ENCODE measurements at places on chromosomes 5 and 9.

DNA sequence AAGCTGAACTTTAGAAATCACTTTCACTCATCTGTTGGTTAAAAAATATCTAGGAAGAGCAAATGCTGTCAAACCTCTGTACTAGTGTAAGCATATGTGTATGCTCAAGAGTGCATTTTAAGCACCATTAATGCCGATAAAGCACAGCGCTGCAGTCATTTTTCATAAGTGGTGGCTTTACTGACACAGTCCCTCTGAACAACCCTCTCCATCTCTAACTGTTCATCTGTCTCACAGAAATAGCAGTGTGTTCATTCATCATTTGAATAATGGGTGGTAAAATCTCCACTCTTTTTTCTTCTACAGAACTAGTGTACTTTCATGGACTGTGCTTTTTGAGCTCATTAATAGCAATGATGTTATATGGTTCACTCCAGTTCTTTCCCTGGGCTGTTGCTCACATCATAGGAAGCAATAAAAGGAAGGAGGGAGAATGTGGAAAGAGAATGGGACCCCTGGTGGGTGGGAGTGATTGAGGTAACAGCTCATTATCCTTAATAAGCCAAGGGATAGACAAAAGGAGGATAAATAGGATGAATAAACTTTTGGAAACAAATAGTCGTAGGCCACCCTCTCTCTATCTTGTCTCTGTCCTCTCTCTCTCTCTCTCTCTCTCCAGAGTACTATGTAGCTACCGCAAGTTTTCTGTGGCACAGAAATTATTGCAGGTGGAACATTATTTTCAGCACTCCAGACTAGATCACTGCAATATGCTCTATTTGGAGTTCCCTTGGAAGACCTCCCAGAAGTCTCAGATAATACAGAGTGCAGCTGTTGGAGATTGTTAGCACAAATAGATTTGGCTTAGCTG is 117.9 kb upstream of the PRDM9 start:
- DNase-seq, result no peak

DNA sequence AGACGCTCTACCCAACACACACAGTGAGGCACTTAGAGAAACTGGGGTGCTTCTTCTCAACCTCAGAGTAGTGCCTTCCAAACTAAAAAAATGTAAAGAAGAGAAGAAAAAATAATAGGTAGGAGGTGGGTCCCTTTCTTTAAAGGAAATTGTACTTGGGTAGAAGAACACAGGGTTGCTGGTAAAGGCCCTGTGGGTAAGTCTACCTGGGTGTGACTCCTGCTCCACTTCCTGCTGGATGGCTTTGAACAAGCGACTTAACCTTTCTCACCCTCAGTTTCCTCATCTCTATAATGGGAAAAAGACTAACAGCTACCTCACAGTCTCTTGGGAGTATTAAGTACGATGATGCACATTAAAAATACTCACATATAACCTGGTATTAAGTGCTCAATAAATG is 32.1 kb upstream of the GLRA1 start:
- no peak for DNase-seq

- DNase-seq, result no peak
Measured at GRCh38 chr5:132378580-132378979, 9.1 kb downstream of the SLC22A5 start.

- DNase-seq, result no peak
Measured at GRCh38 chr9:133121915-133122550, 993 bp upstream of the RALGDS start.

- no peak for DNase-seq
Measured at GRCh38 chr9:27714388-27714787, 141.1 kb upstream of the C9orf72 start.

DNA sequence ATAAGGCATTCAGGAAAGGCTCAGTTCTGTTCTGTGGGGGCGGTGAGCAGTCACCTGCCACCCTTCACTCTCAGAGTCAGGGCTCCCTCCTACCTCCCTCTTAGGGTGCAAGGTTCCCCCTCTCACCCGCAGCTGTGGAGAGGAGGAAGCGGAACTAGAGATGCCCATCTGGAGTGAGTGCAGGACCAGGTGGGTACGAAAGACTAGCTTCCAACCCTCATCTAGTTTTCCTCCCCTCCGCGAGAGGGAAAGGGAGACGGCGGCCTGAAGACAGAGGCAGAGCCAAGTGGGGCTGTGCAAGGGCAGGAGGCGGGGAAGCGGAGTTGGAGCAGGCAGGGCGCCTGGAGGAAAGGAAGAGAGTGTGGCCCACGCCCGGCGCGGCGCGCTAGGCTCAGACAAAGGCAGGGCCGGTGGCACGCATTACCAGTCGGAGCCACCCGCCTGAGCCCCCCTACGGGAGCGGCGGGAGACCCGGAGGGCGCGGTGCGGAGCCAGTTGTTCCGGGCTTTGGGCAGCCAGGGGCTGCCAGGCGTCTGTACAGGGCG is 7.3 kb downstream of the PRR7 start:
- DNase-seq, result no peak

- peak; percentile 76 for DNase-seq
Measured at GRCh38 chr5:107968998-107969397, 298.3 kb upstream of the EFNA5 start.

DNA sequence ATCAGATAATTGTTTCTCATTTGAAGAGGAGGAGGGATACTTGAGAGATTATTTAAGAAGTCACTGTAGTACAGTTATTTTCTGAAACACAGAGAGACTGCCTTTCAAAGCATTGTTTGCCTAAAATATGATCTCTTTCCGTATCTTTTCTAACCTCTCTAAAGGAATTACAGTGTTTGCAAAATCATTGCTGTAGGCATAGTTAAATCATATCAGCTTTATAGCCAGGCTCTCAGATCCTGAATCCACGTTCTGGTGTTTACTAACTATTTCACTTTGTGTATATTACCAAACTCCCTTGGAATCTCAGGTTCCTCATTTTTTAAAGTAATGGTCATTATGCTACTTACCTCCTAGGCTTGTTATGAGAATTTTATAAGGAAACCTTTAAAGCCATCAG is 1151.6 kb upstream of the CDH9 start:
- DNase-seq, result no peak

DNA sequence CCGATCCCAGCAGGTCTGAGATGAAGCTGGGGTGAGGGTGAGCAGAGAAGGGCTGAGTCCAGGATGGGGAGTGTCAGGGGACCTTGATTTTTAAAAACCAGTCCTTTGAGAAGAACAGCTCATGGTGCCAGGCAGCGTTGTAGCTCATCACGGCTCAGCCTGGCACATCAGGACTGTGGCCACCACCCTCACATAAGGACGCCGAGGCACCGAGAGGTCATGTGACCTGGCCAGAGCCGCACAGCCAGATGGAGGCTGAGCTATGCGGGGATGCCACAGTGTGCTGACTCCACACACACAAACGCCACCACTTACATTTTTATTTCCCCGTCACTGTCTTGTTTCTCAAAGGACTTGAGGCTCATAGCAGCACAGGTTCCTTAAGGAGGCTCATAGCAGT is 32.9 kb upstream of the CEP72 start:
- no peak for DNase-seq

- peak; percentile 67 for DNase-seq
Measured at GRCh38 chr5:59130431-59130830, 547.6 kb downstream of the RAB3C start.

GRCh38 chr5:103451261-103451660 is 111.3 kb downstream of the NUDT12 start:
- DNase-seq, result no peak

GRCh38 chr5:133387621-133388020 is 224.7 kb downstream of the FSTL4 start:
- DNase-seq, result no peak

DNA sequence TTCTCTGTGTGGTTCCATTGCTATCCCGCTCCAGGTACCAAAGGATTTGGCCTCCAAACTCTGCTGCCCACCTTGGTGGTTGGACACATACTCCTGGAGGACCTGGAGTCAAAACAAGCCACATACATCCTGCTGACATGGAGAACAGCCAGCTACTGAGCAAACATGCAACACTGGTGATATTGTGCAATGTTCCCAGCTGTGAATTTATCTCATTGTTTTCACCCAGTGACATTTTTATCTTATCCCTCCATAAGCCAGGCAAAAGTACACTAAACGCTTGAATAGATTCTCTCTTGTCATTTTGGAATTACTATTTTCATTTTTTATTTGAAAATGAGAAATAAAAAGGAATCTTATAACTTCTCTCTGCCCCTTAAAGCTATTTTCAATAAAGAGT is 11.1 kb upstream of the CTSL start:
- peak; percentile 92 for DNase-seq

DNA sequence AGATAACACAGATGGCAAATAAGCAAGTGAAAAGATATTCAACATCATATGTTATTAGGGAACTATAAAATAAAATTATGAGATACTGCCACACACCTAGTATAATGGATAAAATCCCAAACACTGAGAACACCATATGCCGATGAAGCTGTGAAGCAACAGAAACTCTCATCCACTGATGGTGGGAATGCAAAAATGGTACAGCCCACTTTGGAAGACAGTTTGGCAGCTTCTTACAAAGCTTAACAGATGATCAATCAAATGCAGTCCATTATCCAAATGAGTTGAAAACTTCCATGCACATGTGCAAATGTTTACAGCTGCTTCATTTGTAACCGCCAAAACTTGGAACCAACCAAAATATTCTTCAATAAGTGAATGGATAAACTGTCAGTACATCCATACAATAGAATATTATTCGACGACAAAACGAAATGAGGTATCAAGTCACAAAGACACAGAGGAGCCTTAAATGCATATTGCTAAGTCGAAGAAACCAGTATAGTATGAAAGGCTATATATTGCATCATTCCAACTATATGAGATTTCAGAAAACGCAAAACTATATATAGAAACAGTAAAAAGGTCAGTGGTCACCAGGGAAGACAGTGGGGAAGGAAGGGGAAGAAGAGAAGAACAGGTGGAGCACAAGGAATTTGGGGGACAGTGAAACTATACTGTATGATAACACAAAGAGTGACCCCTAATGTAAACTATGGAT is 14.9 kb downstream of the PFDN1 start:
- no peak for DNase-seq

- DNase-seq, result peak; percentile 52
Measured at GRCh38 chr9:114250235-114250568, 72.7 kb upstream of the ORM1 start.

DNA sequence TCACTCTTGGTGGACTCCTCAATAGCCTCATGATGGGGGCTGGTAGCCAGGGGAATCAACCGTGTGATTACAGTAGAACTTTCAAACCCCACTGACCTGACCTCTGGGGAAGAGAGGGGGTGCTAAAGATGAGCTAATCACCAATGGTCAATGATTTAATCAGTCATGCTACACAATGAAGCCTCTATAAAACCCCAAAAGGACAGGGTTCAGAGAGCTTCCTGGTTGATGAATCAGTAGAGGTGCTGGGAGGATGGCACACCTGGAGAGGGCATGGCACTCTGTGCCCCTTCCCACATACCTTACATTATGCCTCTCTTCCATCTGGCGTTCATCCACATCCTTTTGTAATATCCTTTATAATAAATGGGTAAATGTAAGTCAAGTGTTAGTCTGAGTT is 8.9 kb upstream of the SH3TC2 start:
- DNase-seq, result no peak

- no peak for DNase-seq
Measured at GRCh38 chr5:6197427-6197826, 180.9 kb downstream of the MED10 start.

DNA sequence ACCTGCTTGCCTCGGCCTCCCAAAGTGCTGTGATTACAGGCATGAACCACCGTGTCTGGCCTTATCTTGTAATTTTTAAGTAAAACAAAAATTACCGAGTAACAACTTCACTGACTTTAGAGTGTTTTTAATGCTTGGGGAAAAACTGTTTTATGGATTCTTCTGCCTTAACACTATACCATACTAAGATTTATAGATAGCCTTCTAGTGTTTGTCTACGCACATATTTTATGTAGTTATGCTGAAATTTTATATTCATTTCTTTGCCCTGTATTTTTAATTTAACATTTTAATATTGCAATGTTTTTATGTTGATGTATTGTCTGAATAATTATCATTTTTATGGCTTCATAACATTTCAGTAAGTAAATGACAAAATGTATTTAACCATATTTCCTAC is 96.4 kb upstream of the FTMT start:
- no peak for DNase-seq

DNA sequence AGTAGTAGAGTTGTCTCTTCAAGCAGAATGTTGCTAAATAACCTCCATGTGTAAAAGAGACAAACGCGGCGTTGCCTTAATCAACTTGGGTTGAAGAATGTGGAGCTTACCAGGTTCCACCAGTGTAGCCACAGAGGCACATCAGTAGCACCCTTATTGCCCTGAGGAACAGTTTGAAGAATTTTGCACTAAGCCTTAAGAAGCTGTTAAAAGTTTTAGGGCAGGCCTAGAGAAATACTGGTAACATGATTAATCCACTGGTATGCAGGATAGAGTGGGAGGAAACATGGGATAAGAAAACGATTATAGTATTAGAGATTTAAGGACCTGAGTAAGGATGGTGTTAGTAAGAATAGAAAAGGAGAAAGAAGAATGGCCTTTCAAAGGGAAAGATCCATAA is 100.6 kb downstream of the ZCCHC7 start:
- DNase-seq, result no peak

DNA sequence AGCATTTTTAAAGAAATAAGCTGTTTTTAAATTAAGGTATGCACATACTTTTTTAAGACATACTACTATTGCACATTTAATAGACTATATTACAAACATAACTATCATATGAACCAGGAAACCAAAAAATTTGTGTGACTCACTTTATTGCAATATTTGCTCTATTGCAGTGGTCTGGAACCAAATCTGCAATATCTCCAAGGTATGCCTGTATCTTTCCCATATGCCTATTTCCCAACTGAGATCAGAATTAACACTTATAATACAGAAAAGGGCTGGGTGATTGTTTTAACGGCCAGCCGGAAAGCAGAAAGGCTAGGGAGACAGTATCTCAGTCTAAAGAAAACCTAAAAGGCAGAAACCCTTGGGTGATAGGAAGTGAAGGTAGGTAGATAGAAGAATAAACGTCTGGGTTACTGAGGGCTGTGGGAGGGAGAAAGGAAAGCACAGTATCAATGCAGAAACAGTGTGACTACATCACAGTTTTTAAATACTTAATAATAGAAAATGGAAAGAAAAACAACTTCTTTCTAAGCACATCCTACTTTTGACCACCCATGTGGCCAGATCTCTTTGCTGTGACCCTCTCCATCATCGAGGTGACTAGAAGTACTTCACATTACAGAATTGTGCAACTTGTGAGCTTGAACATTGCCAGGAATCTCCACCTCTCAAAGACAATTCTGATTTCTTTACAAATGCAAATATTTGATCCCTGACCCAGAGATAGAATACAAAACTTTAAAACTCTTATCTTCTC is 126.4 kb downstream of the LPAR1 start:
- no peak for DNase-seq

DNA sequence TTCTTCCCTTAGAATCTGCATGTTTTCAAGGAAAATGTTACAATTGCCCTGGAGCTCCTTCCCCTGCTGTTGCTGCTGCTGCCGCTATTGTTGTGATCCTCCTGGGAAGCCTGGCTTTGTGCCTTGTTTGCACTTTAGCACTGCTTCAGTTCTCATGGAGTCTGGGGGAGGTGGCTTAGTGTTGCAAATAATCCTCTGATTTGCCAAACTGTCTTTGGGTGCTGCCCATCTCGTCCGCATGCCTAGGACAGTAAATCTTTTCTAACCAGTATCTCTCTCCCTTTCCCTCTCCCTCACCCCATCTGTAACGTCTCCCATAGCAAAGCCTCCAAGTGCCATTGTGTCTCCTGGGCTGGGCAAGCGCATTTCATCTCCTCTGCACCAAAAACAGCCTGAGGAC is 30.3 kb downstream of the FAM240B start:
- DNase-seq, result no peak

GRCh38 chr5:98753507-98753906 is 20.0 kb upstream of the RGMB start:
- DNase-seq, result no peak

All from skeletal muscle cell (primary cell).